NCI-H1694 (cell line): ENCODE measurements at places on chromosomes 16 and 17.

GRCh38 chr16:51831595-51832367, 680.7 kb upstream of the SALL1 start:
- DNase-seq, result no peak

- no peak for DNase-seq
Measured at GRCh38 chr16:58276346-58276951, 18.4 kb downstream of the PRSS54 start.

DNA sequence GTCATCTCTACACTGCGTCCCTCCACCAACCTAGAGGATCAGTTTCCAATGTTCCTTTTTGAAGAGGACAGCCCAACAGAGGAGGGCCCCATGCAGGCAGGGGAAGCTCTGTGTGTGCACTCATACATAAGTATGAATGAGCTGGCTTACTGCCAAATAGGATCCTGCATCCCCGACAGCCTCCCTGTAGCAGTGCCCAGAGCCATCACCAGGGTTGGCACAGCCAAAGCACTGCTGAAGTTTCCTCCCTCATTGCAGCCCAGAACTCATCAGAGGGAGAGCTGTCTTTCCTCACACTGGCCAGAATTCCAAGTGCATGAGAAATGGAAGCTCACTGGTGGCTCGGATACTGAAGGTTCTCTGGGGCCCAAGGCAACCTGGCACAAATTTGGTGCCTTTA, 114.4 kb downstream of the ASIC2 start:
- no peak for DNase-seq

DNA sequence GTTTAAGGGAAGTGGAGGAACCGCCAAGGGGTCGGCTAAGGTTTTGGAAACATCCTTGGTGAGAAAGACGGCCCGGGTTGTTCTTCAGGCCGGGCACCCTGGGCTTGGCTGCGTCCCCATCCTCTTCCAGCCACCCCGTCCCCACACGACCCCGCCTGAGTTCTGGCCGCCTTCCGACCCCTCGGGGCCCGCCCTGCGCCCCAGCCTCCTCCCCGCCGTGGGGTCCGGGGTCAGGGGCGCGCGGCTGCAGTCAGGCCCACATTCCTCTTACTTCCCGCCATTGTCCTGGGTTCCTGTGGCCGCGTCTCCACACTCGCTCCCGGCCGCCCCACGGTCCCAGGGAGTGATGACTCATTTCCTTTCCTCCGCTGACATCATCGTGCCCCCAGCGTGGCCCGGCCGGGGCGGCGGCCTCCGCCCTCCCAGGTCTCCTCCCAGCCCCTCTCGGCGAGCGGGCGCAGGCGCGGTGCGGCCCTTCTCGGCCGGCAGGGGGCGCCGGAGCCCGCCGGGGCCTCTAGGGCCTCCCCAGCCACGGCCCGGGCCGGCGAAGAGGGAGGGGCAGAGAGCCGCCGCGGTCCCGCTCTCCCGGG, 59.6 kb downstream of the WSB1 start:
- peak; percentile 72 for DNase-seq

DNA sequence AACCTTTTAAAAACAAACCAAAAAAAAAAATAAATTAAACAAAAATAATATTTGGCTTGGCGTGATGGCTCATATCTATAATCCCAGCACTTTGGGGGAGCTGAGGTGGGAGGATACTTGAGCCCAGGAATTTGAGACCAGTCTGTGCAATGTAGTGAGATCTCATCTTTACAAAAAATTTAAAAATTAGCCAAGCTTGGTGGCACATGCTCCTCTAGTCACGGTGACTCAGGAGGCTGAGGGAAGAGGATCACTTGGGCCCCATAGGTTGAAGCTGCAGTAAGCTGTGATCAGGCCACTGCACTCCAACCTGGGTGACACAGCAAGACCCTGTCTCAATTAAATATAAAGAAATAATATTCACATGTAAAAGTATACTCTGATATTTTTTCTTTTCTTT, 12.2 kb downstream of the GNGT2 start:
- no peak for DNase-seq

DNA sequence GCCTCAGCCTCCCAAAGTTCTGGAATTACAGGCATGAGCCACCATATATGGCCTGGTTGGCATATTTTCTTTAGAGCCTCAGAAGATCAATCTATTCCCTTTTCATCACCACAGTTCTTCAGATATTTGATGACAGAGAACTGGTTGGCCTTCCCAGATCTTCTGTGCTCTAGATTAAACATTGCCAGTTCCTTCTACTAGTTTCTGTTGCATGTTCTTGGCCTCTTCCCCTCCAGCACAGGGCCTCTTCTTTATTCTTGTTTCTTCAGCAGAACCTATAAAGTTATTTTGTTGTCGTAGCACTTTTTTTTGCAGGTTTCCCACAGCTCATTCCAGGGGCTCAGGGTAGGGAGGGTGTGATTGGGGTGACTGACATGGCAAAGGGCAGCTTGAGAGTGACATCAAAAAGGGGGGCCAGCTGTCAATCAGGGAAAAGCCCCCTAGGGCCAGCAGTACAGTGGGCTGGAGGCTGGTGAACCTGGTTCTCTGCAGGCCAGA, 9.3 kb downstream of the CHD9 start:
- no peak for DNase-seq

DNA sequence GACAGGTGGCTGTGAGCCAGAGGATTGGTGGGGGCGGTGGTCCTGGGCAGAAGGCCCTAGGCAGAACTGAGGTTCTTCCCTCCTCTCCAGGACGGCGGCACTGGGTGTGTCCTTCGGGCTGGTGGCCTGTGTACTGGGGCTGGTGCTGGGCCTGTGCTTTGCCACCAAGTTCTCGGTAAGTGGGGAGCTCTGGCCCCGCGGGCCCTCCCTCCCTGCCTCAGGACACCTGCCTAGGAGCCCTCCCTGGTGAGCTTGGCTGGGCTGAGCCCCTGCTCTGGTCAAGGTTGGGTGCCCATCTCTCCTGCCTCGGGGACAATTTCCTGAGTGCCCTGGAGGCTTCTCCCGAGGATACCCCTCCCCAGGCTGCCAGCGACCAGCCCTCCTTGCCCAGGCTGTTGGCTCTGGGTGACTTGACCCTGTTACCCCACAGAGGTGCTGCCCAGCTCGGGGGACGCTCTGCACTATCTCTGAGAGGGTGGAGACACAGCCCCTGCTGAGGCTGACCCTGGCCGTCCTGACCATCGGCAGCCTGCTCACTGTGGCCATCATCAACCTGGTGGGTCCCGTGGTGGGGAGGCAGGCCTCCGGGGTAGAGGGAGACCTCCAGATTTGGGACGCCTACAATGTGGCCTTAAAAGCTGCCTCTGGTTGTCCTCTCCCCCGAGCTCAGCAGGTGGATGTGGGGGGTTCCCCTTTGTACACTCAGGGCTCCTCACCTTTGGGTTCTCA, 42.0 kb downstream of the ADCY7 start:
- DNase-seq, result no peak

- no peak for DNase-seq
Measured at GRCh38 chr17:8004899-8005298, 2.5 kb downstream of the GUCY2D start.

- no peak for DNase-seq
Measured at GRCh38 chr17:77416105-77416713, 275.4 kb downstream of the SEC14L1 start.

DNA sequence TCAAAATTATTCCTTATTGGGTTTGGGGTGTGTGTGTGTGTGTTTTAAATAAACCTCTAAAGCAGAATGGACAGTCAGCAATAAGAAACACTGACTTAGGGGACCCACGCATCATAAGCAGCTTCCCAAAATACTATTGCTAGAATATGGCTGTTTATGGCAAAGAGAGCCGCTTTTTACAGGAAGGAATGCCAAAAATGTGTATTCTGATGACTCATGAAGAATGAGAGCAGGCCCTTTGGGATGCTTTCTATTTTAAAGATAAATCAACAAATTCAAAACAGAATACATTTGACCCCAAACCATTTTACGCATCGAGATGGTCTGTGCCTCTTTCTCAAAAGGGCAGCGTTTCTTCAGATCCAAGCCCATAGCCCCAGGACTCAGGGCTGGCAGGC, 37.5 kb downstream of the ARHGAP17 start:
- DNase-seq, result no peak

GRCh38 chr16:75614066-75614897, 8.8 kb downstream of the ADAT1 start:
- no peak for DNase-seq

DNA sequence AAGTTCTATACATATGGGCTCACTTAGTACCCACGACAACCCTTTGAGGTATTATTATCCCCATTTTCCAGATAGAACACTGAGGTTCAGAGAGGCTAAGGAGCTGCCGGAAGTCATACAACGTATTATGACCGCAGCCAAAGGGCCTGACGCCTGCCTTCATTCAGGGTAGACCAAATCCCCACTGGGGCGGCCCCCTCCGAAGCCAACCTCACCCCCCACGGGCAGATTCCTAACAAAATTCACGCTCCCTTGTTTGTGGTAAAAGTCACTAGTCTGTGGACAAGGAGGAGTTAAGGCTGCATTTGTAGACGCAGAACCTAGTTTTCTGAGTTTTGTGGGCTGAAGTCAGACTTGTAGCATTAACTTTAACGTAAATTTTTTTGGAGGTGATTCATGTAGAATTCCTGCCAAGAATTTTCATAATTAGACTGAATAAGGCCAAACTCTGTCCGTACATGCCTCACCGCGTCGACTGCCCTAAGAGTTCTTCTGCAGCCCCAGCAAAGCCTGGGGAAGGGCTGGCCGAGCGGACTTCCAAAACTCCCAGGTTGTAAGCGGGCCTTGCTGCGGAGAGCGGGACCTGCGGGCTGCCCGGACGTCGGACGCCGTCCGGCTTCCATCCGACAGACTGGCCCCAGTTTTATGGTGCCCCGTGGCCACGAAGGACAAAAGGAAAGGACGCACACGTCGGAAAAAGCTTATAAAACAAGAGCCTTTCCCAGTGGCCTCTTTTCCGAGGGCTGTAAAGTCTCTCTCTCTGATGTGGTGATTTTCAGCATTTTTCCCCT, 75.7 kb downstream of the NXN start:
- no peak for DNase-seq

GRCh38 chr16:30738984-30739951, 9.0 kb upstream of the PHKG2 start:
- no peak for DNase-seq

GRCh38 chr17:49582789-49583188, 7.1 kb downstream of the NXPH3 start:
- DNase-seq, result no peak

- DNase-seq, result no peak
Measured at GRCh38 chr17:74568106-74568873, 981 bp upstream of the CD300H start.

DNA sequence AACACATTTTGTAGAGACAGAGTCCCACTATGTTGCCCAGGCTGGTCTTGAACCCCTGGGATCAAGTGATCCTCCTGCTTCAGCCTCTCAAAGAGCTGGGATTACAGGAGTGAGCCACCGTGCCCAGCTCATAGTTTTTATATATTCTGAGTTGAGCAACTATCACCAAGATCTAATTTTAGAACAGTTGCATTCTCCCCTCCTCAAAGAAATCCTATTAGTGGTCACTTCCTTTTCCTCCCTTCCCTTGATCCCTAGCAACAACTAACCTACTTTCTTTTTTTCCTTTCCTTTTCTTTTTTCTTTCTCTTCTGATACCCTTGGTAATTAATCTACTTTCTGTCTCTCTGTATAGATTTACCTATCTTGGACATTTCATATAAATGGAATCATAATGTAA, 61.5 kb upstream of the B4GALNT2 start:
- DNase-seq, result no peak

- no peak for DNase-seq
Measured at GRCh38 chr17:82297280-82297713, 20.1 kb downstream of the CD7 start.

DNA sequence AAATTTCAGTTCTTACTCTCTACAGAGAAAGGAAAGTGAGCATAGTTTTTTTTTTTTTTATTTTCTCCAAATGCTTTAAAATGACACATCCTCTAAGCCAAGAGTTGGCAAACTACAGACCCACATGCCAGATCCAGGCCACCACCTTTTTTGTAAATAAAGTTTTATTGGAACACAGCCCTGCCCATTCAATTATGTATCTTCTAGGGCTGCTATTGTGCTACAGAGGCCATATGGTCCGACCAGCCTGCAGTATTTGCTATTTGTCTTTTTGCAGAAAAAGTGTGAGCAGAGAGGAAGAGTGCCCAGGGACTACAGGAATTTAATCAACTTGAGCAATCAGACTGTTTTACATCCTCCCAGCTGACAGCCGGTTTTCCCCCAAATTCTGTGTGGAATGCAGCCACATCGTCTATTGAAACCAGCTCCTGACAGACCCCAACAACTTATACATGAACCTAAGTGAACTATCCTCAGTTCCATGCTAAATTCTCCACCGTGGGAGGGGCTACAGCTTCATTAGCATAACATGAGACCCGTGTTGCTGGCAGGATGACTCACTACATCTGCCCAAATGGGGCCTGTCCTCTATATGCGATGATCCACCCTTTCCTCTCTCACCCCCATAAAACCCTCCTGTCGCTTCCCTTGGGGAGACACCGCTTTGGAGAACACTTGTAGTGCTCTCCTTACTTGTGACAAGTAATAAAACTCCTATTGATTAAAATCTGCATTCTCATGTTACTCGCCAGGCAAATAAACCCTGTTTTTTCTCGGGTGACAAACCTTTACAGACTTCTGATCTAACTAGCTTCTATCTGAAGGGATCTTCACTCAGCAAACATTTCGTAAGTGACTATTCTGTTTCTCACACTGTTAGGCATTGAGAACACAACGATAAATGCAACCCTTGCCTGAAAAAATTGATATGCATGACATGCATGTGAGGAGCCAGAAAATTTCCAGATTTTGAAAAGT, 149.4 kb upstream of the HS3ST3A1 start:
- no peak for DNase-seq

GRCh38 chr17:64200080-64201032, 62.7 kb downstream of the TEX2 start:
- no peak for DNase-seq

DNA sequence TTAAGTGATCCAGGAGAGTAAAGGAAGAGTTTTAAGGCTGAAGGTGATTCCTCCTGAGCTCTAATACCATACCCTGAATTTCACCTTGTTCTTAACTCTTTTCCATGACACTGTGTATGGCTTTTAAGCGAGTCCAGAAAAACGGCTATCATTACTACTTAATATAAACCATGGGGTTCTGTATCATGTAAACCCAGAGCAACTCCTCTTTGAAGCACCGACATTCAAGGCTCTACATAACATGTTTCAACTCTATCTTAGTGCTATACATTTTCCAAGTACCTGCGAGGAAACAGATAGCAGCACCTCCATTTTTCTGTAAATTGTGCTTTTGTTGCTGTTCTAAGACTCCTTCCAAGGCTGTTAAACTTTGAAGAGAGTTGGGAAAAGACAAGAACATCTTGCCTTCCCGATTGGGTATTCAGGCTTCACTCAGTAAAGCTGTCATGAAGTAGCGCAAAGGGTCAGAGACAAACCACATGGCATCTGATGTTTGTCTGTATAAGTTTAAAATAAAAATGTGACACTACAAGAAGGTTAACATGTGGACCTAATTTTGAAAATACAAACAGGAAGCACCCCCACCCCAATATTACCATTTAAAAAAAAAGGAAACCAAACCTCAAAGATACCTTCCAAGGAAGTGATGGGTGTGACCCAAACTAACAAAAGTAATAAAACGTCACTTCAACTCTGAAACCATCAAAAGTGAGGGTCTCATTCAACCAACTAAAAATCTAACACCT, 3.9 kb downstream of the STAT5B start:
- no peak for DNase-seq
